Progenitor cell of endocrine pancreas (in vitro differentiated cells): ENCODE measurements at places on chromosomes 6 and 20. TPM values are rescaled to one million over a fixed set of nuclear protein-coding genes. Genes with fewer than 3 reads are reported as not detected.

DNA sequence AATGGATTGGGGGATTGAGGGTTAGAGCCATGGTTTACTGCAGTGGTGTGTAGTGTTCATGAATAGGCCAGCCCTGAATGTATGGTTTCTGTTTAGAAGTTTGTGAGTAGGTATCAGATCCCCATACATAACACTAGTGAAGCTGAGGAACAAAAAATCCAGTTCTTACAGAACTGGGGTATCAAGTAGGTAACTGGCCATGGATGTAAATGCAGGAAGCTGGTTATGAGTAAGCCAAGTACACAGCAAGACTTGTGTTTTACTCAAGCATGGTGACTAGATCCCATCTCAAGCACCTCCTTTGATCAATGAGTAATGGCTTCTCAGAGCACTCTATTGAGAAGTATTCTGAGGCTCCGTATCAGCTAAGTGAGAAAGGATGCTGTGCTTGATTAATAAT, 613.7 kb upstream of the FLRT3 start:
- peaks cover 7% of the 10 kb centered on the region for H3K4me1 ChIP-seq
- no peaks in the 10 kb centered on the region for H3K27me3 ChIP-seq
- H3K27ac ChIP-seq, result no peak overlapping the region
- no peaks in the 10 kb centered on the region for H3K36me3 ChIP-seq
- DNase-seq, result no peak

DNA sequence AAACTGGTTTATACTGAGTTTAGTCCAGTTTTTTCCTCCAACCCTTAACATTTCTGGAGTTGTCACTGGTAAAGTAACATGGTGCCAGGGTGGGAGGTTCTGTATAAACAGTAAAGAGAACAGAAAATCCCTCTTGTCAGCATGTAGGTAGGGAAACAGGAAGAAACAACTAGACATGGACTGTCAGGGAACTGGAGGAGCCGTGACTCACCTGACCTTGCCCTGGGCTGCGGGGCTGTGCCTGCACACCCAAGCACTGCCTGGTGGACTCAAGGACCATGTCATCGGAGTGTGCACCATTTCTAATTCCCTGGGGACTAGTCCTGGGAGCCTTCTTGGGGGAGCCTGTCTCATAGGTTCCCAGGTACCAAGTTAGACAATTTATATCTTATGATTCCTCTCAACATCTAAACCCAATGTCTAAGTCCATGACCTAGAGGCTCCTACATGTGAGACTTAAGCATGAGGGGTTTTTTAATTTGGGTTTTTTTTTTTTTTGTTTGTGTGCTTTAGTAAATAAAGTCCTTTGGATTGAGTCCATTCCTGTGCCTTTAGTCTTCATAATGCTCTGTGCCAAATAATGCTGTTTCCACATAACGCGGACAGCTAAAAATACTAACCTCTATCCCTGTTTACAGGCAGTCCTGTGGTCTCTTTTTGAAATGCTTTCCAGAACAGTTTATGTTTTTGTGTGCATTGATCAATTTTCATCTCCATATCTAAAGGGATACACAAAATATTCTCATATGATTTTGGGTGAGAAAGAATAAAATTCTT, 136.9 kb upstream of the SUPT3H start:
- no peaks in the 10 kb centered on the region for H3K36me3 ChIP-seq
- no peak overlapping the region for H3K27ac ChIP-seq
- DNase-seq, result no peak

- no peak overlapping the region for H3K4me3 ChIP-seq
- no peaks in the 10 kb centered on the region for H3K4me1 ChIP-seq
- H3K27me3 ChIP-seq, result peaks cover 2% of the 10 kb centered on the region
- no peak for DNase-seq
- H3K27ac ChIP-seq, result no peak overlapping the region
These were observed 233.7 kb upstream of the ARID1B start for GRCh38 chr6:156543431-156543830.

- no peak for DNase-seq
- no peaks in the 10 kb centered on the region for H3K4me1 ChIP-seq
- no peak overlapping the region for H3K27ac ChIP-seq
- peaks cover 8% of the 10 kb centered on the region for H3K36me3 ChIP-seq
These were observed 160.5 kb downstream of the THBS2 start for GRCh38 chr6:169093066-169093723.

The MEP1A gene
- 2.6 and 4.1 TPM in 2 replicates for total RNA-seq
